Stimulated activated CD4-positive, alpha-beta T cell treated with anti-CD3 and anti-CD28 coated beads, Interleukin-4, amount 100 ng/mL, for 48 hours (primary cell): ENCODE measurements at places on chromosomes 5 and 9.

- peak; percentile 53 for DNase-seq
These were observed 19.9 kb upstream of the TMEM250 start for GRCh38 chr9:136138566-136138965.

DNA sequence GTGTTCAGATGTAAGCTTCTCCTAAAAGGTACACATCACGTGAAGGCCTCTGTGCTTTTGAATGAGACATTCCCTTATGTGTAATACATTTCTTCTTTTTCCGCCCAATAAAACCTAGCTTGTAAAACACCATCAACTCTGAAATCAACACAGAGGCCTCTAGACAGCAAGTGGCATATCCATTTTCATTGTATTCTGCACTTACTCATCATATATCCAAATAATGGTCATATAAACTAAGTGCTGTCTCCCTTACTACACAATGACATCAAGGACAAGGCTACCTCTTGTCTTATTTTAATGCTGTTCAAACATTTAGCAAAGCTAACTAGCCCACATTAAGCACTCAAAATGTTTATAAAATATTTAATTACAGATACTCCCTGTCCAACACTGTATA is 108.5 kb downstream of the ELAVL2 start:
- no peak for DNase-seq

DNA sequence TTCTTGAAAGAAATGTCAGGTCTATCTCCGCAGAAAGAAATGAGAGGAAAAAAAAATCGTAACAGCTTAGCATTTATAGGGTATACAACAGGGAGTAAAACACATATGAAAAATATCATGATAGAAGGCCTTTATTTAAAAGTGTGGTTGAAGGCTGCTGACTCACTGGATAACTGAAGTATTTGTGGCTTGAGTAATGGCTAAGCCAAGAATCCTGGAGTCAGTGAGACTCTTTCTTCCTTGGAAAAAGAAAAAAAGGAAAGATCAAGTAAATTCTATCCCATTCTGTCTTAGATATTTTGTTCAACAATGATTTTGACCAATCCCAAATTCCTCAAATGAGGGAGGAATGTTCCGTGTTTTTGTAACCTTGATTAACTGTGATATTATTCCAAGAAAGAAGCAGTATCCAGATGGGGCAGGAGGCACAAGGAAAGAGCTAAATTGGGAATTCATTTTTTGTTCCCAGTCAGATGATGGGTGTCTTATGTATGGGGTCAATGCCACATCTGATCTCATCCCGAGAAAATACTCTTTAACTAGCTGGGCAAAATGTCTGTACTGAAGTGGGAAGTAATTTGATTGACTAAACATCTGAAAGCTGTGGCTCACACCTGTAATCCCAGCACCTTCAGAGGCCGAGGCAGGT is 64.3 kb upstream of the MYO10 start:
- no peak for DNase-seq

GRCh38 chr9:7780261-7780988 is 19.2 kb downstream of the DMAC1 start:
- DNase-seq = no peak
